ENCODE measurements at places on chromosomes 12 and 14.

DNA sequence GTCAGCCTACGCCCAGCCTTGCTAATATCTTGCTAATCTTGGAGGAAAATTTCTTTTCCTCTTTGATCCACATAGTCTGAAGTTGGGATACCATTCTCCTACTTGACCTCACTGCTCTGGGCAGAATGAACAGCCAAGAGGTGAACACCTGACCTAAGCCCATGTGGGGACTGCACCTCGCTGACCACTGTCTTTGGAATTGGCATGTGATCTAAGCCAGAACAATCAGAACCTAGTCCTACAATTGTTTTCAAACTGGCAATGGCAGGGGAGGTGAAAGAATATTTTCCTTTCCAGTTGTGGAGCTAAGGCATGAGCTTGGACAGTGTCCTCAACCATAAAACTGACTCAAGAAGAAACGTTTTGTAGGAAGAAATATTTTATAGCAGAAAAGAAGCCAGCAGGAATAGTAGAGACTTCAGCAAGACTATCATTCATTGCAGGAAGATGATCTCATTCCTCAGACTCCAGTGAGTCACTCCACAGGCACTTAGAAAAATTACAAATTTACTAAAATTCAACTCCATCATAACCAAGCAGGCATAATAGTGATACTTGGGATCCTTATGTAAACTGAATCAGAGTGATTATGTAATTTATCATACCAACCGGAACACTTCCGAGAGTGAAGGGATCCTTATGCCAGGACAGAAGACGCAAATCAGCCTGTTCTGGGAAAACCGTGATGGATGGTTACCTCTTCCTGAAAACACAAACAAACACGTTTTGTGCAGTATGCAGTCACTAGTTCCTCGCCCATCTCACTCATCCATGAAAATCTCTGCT, 14.7 kb downstream of the PTPRO start:
- DNase-seq = no peak

DNA sequence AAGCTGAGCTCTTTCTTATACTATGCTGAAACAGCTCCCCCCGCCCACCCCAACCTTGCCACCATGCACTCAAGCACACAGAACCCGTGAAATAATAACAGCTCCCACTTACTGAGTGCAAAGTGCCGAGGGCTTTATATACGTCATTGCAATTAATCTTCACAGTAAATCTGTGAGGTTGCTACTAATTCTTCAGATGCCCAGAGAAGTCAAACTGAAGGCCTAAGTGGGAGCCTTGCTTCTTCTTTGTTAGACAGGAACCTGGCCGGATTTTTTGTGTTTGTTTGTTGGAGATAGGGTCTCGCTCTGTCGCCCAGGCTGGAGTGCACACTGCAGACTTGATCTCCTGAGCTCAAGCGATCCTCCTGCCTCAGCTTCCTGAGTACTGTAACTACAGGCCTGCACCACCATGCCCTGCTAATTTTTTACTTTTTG, 34.0 kb downstream of the VCPKMT start:
- peak; percentile 62 for DNase-seq

DNA sequence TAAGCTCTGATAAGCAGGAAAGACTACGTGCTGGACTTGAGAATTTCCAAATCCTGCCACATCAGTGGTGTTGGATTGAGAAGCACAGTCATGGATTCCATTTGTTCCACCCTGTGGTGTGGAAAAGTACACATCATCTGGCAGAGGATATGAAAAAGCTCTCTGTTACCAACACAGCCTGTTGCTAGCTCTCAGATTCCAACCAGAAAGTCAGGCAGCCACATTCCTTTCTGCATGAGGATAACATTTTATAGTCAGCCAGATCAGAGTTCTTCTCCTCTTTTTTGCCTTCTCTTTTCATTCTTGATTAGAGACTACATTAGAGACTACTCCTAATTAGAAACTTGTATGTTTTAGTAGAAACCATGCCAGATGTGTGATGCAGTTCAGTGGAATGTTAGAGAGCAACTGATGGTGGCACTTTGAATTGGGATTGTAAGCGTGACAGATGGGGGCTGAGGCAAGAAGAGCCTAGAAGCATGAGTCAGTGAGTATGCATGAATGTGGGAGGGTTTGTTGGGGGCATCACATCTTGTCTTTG, 61.2 kb upstream of the STXBP6 start:
- no peak for DNase-seq

- DNase-seq = peak; percentile 76
These were observed 96.1 kb downstream of the PLXNC1 start for GRCh38 chr12:94244165-94245133.

DNA sequence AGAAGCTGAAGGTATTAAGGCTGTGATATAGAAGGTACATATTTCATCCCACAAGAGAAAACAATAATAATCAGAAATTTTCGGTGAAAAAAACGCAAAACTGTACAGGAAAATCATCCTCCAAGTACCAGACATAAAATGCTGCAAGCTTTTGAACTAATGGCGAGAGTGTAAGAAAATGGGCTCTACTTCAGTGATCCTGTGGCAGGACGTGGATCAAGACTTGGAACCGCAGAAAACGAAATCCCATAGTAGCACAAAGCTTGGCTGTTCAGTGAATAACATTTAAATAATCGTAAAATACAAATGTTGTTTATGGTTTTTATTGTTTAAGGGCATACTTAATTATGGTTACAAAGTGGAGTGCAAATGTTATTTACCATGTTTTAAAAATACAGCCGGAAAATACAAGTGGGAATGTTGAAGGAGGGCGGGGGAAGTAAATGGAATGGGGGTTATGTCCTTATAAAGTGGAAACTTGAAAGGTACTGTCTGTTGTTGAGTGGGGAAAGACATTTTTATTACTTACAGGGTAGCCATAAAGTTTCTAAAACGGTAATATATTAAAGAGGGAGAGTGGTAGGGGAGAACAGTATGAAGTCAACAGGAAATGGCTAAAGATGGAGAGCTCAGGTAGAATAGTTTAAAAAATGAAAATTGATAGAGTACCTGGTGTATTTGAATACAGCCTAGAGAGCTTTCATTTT, 1.1 kb downstream of the SMIM10L1 start:
- no peak for DNase-seq

DNA sequence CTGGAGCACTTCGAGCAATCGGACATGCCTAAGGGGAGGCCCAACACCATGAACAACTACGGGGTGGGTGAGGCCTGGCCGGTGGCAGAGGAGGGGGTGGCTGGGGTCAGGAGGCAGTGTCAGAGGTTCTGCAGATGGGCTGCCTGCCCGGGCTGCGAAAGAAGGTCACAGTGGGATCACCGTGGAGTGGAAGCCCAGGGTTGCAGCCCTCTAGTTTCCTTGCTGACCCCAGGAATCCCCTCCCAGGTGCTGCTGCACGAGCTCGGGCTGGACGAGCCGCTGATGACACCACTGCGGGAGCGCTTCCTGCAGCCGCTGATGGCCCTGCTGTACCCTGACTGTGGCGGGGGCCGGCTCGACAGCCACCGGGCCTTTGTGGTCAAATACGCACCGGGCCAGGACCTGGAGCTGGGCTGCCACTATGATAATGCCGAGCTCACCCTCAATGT, 1.9 kb upstream of the ARL6IP4 start:
- DNase-seq = no peak

- DNase-seq = no peak
These were observed 50.5 kb downstream of the ADIPOR2 start for GRCh38 chr12:1741154-1741949.

DNA sequence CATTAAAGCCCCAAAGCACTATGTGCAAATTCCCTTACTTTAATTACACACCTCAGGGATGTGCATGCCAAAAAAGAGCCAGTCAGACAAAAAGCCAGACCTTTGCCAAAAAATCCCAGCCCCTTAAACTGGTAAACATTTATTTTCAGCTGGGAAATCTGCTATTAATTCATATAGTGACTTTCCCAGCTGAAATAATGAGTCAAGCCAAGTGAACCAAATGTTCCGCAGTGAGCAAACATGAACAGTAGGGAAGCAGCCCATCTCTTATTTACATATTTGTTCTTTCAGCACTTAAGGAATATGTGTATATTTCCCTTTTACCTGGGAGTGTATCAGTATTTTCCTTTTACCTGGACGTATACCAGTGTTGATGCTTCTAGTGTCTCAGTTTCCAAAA, 44.0 kb upstream of the OTX2 start:
- DNase-seq = no peak

DNA sequence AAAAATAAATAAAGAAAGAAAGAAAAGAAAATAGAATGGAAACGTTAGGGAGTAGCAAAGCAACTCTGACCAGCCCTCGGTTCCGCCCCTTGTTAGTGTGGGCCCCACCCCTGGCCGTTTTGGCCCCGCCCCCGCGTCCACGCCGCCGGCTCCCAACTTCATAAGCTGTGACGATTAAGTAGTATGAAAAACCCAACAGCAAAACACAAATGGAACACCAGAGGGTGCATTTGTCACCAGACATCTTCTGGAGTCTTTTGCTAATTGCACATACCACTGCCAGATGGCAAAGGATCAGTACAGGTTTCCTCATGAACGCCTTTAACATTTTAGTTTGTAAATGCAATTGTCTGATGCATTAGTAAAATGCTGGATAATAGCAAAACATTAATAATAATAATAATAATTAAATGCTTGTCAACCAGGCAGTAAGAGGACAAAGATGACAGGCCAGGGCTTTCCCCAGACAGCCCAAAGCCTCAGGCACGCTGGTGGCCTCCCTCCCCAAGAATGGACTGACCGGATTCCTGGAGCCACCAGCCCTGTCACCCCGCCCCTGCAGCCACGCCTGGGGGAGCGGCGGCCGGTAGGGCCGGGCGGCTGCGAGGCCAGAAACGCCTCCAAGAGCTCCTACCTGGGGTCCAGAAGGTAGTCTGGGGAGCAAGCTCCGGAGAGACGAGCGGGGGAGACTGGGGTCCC, 23.6 kb downstream of the HSP90AA1 start:
- DNase-seq = peak; percentile 45

DNA sequence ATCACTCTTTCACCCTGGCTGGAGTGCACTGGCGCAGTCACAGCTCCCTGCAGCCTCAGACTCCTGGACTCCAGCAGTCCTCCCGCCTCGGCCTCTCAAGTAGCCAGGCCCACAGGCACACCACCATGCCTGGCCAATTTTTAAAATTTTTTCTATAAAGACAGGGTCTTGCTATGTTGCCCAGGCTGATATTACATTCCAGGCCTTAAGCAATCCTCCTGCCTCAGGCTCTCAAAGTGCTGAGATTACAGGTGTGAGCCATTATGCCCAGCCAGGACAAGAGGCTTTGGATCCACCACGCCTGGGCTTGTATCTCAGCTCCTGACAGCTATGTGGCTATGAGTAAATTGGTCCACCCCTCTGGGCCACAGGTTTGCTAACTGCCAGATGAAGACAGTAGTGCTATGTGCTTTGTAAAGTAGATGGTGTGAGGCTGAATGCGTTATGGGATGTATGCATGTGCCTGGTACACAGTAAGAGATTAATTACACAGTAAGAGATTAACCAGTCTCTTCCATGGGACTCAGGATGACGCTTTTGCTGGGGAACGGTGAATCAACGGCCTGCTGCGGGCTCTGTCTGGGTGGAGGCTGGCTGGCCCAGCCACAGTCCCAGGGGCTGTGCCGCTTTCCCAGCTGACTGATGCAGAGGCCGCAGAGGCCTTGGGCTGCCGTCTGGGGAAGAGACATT, 53.3 kb upstream of the NCOR2 start:
- no peak for DNase-seq

- DNase-seq = no peak
These were observed 136.5 kb upstream of the CCND2 start for GRCh38 chr12:4137015-4137414.

GRCh38 chr14:99037777-99038430, 234.1 kb downstream of the BCL11B start:
- DNase-seq = no peak

DNA sequence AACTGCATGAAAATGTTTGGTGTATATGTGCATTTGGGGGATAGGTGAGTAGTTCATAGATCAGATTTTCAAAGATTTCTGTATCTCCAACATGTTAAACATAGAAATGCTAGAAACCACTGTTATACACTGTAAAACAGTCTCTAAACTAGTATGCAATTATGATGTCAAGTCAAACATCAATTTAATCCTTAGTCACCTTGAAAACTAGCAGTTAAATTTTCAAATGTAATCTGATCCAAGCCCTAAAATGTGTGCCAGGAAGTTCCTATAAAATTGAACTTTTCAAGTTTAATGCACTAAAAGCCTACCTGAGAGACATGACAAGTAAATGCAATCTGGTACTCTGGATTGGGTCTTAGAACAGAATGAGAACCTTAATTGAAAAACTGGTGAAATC, 14.5 kb downstream of the SLC35F4 start:
- DNase-seq = no peak

DNA sequence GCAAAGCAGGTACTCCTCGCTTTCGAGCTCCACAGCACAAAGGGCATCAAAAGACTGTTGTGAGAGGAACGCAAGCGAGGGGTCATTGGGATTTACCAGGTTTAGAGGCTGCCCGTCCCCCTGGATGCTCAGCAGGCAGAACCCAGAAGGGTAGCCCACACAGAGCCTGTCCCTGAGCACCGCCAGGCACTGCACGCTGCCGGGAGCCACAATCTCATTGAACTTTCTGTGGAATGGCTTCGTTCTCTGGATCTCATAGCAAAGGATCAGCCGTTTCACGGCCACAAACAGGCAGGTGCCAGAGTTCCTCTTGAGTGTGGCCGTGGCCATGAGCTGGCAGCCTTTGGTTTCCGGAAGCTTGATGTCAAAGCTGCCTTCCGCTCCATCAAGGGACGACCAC, 21.5 kb downstream of the AMN start:
- DNase-seq = no peak

DNA sequence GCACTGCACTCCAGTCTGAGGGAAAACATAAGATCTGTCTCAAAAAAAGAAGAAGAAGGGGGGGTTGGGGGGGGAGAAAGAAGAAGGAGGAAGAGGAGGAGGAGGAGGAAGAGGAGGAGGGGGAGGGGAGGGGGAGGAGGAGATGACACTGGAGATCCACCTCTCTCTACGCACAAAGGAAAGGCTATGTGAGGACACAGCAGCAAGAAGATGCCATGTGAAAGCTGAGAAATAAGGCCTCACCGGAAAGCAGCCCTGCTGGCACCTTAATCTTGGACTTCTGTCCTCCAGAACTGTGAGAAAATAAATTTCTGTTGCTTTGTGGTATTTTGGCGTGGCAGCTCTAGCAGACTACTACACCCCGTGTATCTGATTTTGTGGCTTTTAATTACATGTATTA, 477.9 kb downstream of the MED13L start:
- DNase-seq = no peak

GRCh38 chr14:50676814-50677516, 8.9 kb upstream of the SAV1 start:
- no peak for DNase-seq

- DNase-seq = no peak
These were observed 21.9 kb downstream of the RNFT2 start for GRCh38 chr12:116759783-116760621.

- DNase-seq = no peak
These were observed 418.0 kb downstream of the RGS6 start for GRCh38 chr14:72350215-72350614.

- no peak for DNase-seq
These were observed 40.9 kb downstream of the PTGER2 start for GRCh38 chr14:52355016-52355431.
